ENCODE measurements at places on chromosomes 3 and 15.

GRCh38 chr3:136778865-136779264, 26.7 kb upstream of the STAG1 start:
- peak; percentile 64 for DNase-seq

DNA sequence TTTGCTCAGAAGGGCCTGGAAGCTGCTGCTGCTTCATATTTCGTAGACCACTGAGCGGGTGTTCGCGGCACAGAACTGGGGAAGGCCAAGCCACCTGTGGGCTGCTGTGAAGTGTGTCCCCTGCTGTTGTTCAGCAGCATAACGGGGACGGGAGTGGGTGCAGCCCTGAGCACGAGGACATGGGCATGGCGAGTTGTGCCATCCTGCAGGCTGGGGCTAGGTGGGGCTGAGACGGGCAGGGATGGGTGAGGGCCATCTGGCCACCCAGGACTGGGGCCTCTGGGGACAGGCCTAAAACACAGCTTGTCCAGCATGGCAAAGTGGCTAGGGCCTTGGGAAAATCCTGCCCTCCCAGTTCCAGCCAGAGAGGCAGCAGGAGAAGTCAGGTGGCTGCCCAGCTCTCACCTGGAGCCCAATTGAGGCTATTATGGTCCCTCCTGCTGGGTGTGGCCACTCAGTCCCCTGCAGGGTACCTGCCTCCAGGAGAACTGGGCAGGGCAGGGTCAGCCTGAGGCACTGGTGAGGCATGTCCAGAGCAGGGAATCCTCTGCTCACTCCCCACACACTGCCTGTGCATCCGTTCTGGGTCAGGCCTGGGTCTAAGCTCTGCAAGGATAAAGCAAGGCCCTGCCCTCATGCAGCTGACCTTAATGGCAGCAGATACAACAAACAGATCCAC, 29.5 kb downstream of the CFAP100 start:
- DNase-seq: no peak

GRCh38 chr3:186359078-186359477, 3.0 kb downstream of the DGKG start:
- no peak for DNase-seq

DNA sequence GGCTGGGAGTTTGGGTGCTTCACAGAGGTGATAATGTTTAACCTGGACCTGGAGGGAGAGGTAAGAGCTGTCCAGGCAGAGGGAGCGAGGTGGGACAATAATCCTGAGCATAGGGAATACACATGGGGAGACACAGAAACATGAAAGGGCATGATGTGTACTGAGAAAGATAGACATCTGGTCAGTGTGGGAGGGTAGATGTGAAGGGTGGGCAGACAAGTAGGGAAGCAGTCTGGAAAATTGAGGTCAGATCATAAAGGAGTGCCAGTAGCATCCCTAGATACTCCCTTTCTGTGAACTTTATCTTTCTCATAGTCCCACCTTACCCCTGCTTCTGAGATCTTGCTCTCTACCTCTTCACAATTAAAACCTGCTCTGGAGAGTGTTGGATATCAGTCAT, 12.0 kb upstream of the GLCE start:
- DNase-seq: no peak
